Sigmoid colon (tissue), 7 donors: ENCODE measurements at places on chromosomes 6 and 20. TPM values are rescaled to one million over a fixed set of nuclear protein-coding genes. Genes with fewer than 3 reads are reported as not detected.
A peak's percentile ranks its signal among the peaks of the same experiment; 100 is the strongest.

The SRSF3 gene
- total RNA-seq = 132 TPM

GRCh38 chr6:37232430-37233017 is 25.0 kb upstream of the TBC1D22B start:
- no peaks in the 10 kb centered on the region for H3K36me3 ChIP-seq
- H3K4me1 ChIP-seq = no peaks in the 10 kb centered on the region
- no peak overlapping the region for H3K4me3 ChIP-seq
- H3K27me3 ChIP-seq = no peaks in the 10 kb centered on the region
- DNase-seq = no peak

- H3K4me1 ChIP-seq = peaks cover 31% of the 10 kb centered on the region
- peak; percentile 97 for DNase-seq
- peak overlapping the region; percentile 19 for H3K4me3 ChIP-seq
- H3K27ac ChIP-seq = peak overlapping the region; percentile 72
Observed at GRCh38 chr20:58907320-58908137, 55.0 kb downstream of the GNAS start.

DNA sequence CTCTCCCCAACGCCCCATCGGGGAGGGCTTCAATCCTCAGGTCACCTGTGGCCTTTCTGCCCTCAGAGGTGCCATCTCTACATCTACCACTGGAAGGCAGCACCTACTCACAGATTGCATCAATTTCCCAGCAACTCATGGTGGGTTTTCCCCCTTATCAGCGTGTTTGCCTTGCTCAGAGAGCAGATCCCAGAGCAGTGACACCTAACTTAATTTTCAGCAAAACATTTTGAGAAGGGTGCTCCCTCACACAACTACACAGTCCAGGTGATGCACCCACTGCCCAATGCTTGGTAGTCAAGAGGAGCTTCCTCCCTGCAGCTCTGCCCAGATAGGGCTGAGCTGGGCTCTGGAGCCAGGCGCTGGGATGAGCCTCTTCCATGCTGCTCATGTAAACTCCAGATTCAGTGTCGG is 48.2 kb downstream of the PLG start:
- no peak for DNase-seq
- H3K27me3 ChIP-seq = no peaks in the 10 kb centered on the region
- no peak overlapping the region for H3K4me3 ChIP-seq
